ENCODE measurements at places on chromosomes 3 and 15.

GRCh38 chr3:9945358-9945757 lies 6.8 kb downstream of the PRRT3 start:
- DNase-seq = no peak

DNA sequence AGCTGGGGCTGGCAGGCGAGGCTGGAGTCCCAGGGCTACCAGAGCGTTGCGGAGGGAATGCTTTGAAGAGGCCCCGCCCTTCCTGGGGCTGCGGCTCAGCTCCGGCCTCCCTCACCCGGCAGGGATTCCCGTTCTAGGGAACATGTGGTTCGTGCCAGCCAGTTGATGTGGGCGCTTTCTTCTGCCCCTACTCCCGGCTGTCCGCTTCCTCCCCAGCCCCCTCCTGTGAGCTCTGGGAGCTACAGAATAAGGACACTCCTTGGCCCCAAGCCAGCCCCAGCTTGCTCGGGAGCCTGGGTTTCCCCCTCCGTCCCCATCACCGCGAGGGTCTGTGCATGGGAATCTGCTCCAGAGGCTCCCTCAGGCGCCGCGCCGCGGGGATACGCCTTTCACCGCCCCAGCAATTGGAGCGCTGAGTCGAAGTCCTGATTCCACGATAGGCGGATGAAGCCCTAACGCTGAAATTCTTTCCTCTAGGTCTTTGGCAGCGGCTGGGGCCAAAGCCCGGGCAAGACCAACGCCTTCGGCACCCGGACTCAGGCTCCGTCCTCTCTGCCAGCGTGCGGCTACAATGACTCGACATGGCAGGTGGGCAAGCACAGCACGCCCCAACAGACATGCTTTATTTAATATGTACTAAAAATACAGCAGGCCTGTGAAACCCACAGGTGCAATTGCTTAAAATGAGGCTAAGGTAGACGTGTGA lies 69.5 kb downstream of the KLF15 start:
- DNase-seq = no peak

DNA sequence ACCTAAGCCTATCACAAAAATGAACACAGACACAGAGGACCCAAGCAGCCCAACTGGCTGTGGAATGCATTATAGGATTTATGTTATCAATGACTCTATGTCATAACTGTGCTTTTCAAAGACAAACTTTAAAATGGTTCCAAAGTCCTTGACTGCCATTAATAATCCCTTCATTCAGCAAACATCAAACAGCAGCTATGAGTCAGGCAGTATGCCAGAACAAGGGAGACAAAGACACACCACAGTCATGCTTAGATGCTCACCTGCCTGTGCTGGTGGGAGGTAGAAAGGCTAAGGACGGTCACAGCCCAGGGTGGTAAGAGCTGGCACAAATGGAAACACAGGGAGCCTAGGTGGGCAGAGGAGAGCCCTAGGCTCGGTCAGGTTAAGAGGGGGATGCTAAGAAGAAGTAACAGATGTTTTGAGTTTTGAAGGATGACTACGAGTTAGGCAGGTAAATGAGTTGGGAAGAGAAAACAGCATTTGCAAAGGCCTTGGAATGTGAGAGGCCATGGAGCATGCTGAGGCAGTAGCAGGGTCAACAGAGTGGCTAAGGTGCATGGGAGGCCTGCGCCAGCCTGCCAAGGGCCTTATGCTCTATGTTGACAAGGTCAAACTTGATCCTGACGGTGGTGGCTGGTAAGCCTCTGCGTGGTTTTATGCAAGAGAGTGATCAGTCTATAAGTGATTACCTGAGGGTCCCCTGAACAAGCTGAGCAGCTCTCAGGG lies 23.0 kb downstream of the NMNAT3 start:
- no peak for DNase-seq

DNA sequence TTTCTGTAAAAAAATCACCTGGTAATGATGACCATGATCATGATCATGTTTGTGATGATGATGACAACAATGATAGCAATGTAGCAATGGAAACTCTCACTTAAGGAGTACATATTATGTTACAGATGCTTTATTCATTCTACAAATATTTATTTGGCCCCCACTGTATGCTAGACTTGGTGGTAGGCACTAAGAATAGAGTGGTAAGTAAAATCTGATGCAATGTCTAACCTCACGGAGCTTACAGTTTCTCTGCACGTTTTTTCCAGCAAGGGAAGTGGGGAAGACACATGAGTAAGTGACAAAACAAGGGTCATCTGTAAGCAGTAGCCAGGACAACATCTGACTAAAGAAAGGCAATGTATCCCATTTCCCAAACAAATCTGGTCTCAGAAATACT lies 199.4 kb upstream of the MRPL3 start:
- no peak for DNase-seq

DNA sequence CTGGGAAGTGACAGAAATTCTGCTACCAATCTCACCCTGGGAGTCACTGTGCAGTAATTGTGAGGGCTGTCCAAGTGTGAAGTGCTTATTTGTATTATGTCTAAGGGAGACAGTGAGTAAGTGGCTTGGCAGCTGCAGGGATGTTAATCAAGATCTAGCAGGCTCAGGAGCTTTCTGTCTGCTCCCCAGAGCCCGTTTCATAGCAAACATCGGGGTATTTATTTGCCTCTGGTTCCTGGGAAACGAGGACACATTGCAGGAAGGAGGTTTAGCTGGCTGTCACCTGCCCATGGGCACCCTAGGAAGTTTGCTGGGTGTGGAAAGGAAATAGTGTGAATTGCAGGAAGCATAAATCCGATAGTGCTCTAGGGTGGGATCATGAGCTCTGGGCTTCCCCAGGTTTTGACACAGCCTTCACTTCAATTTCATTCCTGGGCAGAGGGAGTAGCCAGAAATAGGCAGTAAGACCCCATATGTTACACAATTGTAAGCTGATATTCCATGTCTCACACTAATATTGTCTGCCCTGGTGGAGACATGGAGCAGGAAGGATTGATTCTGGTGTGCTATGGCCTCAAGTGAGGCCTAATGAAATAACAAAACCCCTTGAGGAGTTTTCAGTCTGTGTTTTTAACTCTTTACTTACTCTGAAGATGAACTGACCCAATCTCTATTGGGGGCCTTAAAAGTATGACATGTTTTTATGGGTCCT lies 74.1 kb upstream of the MITF start:
- DNase-seq = no peak
